ENCODE measurements at places on chromosomes 4 and X. TPM values are rescaled to one million over a fixed set of nuclear protein-coding genes. Genes with fewer than 3 reads are reported as not detected.

DNA sequence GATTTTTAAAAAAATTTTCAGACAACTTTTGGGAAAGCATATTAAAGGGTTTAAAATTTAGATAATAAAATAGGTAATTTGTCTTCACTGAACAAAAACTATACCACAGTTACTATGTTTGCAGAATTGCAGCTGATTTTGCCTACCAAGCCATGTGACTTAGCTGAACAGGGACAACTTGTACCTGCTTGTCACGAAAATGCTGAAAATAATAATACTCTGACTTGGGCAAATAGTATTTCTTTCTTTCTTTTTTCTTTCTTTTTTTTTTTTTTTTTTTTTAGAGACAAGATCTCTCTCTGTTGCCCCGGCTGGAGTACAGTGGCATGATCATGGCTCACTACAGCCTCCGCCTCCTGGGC lies 225.2 kb upstream of the PPP1R2C start:
- DNase-seq: no peak

DNA sequence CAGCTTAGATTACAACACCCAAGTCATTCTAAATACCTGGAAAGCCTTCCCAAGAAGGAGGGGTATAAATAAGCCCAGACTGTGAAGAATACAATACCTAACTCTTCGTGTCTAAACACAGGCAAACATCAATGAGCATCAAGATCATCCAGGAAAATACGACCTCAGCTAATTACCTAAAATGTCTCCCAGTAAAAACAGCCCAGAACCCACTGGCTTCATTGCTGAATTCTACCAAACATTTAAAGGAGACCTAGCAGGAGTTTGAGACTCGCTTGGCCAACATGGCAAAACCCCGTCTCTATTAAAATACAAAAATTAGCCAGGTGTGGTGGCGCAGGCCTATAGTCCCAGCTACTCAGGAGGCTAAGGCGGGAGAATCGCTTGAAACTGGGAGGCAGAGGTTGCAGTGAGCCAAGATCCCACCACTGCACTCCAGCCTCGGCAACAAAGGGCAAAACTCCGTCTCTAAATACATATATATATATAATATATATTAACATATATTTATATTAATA lies 19.1 kb upstream of the HSFX4 start:
- DNase-seq: no peak

DNA sequence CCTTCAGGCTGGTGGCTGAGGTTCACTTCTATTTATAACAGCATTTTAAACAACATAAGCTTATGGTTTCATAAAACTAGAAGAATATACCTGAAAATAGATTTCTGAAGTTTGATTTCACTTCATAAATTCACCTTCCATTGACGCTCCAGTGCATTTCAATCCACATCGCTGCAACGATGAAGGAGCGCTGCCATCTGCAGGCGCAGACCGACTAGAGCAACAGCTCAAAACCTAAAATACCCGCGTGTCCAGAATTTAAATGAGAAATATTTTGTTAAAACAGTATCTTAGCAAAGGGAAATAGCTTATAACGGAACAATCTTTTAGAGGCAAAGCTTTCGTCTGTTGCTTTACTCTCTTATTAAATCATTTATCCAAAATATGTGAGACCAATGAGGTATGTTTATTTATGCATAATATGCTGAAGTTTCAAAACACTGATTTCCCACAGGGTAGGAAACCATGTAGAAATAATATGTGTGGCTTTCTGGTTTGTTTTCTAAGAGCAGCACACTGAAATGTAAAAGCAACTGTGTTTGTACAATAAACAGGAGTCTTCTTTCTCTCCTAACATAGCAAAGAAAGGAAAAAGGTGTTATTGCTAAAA lies 816.4 kb upstream of the FRG1 start:
- no peak for DNase-seq

GRCh38 chr4:69122476-69122875 lies 26.2 kb downstream of the UGT2B7 start:
- DNase-seq: no peak

DNA sequence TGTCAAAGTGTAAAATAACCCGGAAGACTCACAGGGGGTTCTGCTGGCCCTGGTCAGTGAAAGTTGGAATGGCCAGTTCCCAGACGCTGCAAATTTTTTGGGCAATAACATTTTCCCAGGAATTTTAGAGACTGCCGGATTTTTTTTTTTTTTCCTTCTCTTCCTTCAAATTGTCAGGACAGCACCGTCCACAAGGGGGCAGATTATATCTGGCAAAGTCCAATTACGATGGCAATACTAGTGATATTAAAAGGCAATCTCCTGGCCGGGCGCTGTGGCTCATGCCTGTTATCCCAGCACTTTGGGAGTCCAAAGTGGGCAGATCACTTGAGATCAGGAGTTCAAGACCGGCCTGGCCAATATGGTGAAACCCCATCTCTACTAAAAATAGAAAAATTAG lies 20.5 kb downstream of the SLC25A5 start:
- peak; percentile 15 for DNase-seq

DNA sequence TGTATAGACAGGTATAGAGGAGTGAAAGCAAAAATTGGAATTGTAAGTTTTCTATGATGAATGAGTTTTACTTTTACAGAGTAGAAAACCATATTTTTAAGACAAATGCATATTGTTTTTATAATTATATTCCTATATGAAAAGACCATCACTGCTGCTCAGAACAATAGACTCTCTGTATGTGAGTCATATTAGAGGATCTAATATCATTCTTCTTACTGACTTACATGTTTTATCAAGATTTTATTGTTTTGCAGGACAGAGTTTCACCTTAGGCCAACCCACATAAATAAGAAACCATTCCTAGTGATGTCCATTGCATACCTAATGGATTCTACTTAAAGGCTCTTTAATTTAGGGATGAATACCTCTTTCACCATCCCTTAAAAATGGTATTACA lies 88.6 kb downstream of the NR3C2 start:
- no peak for DNase-seq

Gene SPARCL1
- total RNA-seq: not detected

Gene TRIM2
- total RNA-seq: 1.9 TPM

Gene TASL
- total RNA-seq: 0.75 TPM

Gene MTNR1A
- total RNA-seq: not detected

Gene WAS
- 67.4 TPM for total RNA-seq

Gene EDA2R
- total RNA-seq: 0.17 TPM

Gene PITX2
- not detected for total RNA-seq

Gene H2AZ1
- total RNA-seq: 102 TPM

Data from CD4-positive, alpha-beta T cell (primary cell).